ENCODE measurements at places on chromosomes 11 and 22.
A peak's percentile ranks its signal among the peaks of the same experiment; 100 is the strongest.

GRCh38 chr11:64526795-64527194 is 64.2 kb upstream of the SLC22A12 start:
- no peak for DNase-seq

GRCh38 chr11:80096736-80097135 is 655.9 kb upstream of the TENM4 start:
- DNase-seq: peak; percentile 85

DNA sequence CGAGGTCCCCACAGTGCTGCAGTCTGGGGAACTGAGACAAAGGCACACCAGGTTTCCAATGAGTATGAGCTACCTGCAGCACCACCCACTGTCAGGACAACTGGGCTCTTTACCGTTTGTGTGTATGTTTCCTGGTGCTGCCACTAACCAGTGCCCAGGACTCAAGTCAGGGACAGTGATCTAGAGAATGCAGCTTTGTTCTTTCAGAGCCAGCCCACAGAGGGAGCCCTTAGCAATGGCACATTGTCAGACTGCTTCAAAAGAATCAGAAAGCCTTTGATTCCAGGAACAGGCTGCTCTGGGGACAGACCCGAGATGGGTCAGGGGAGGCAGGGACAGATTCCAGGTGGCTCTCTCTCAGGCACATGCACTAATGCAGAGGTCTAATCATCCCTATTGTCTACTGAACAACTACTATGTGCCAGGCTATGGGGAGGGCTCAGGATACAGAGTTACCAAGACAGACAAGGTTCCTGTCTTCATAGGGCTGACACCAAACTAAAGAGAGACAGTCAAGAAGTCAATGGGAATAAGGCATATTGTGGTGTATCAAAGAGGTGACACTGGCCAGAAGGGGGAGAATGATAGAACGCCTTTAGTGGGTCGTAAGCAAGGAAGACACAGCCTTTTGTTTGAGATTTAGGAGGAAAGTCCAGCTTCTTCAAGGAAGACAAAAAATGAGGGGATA is 103.7 kb downstream of the VPREB1 start:
- DNase-seq: no peak

GRCh38 chr11:126345759-126346585 is 9.5 kb upstream of the ST3GAL4 start:
- peak; percentile 74 for DNase-seq

- DNase-seq: no peak
Observed at GRCh38 chr11:118921929-118922744, 3.6 kb downstream of the BCL9L start.

GRCh38 chr11:45142241-45143055 is 4.0 kb upstream of the PRDM11 start:
- DNase-seq: no peak

- DNase-seq: no peak
Observed at GRCh38 chr11:70717936-70718595, 319.7 kb downstream of the CTTN start.

GRCh38 chr11:14974515-14975251 is 2.5 kb upstream of the CALCA start:
- DNase-seq: peak; percentile 39

- no peak for DNase-seq
Observed at GRCh38 chr11:120747850-120748814, 236.6 kb downstream of the GRIK4 start.

DNA sequence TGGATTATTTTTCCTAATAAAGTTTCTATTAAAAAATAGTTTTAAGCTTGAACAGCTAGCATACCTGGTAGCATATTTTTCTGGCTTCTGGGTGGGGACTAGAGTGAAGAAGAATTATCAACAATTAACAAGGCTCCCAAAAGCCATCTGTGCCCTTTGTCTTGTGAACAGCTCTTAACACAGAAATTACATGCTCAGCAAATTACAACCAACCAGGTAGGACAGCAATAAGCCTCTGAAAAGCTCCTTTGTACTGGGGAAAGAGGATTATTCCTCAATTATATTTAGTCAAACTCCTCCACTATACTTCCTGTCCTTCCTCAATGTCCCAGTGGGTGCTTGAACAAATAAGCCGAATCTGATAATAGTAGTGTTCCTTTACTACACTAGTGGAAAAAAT is 162.8 kb downstream of the RAB38 start:
- DNase-seq: no peak

GRCh38 chr11:111723595-111723994 is 42.6 kb downstream of the PPP2R1B start:
- DNase-seq: no peak

GRCh38 chr11:72018171-72018570 is 19.5 kb downstream of the IL18BP start:
- no peak for DNase-seq

DNA sequence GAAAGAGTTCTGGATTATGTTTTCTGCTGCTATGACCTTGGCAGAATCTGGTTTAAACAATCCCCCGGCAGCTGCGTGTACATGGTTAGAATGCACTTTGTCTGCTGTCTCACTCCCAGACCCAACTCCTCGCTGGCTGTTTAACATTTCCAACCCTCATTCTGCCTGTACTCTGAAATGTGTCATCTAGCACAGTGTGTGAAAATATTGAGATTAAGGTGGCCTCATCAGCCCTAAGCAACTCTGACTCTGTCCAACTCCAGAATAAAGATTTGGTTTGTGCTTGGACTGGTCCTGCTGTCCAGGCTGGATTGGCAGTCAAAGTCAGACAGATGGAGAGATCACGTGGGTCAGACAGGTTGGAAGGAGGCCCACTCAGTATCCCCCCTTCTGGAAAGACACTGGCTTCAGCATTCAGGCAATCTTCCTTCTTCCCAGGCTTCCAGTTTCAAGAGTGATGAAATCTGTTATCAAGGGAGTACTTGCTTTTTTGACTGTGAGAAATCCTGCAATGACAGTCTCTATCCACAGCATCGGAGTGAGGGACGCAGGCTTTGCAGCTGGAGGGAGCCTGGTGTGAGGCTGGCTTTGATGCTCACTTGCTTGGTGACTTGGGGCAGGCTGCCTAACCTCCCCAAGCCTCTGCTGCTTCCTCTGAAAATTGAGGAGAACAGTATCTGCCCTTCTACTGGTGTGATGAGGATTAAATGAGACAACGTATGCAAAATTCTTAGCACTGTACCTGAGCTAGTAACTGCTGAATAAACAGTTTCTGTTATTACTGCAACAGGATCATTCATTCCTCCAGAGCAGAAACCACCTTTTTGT is 29.8 kb downstream of the ABTB2 start:
- no peak for DNase-seq

GRCh38 chr22:21942407-21943343 is 10.0 kb downstream of the PPM1F start:
- DNase-seq: peak; percentile 77

GRCh38 chr22:49235463-49236300 is 592.0 kb downstream of the BRD1 start:
- DNase-seq: no peak

GRCh38 chr22:27461470-27461869 is 340.1 kb downstream of the MN1 start:
- peak; percentile 86 for DNase-seq

DNA sequence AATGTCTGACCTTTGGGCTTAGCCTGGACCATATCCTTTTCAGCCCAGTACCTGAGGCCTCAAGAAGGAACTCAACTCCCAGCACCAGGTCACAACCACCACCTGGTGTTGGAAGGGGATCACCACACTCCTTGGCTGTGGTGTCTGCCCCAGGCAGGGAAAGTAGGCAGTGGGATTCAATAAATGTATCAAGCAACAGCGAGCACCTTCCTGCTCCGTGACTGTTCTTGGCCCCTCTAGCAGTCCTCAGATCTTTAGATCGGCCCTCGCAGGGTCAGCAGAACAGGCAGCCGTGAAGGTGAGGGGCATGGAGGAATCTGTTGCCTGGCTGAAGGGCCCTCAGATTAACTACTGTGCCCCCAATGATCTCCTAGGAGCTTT is 15.9 kb downstream of the ARFGAP2 start:
- DNase-seq: no peak

DNA sequence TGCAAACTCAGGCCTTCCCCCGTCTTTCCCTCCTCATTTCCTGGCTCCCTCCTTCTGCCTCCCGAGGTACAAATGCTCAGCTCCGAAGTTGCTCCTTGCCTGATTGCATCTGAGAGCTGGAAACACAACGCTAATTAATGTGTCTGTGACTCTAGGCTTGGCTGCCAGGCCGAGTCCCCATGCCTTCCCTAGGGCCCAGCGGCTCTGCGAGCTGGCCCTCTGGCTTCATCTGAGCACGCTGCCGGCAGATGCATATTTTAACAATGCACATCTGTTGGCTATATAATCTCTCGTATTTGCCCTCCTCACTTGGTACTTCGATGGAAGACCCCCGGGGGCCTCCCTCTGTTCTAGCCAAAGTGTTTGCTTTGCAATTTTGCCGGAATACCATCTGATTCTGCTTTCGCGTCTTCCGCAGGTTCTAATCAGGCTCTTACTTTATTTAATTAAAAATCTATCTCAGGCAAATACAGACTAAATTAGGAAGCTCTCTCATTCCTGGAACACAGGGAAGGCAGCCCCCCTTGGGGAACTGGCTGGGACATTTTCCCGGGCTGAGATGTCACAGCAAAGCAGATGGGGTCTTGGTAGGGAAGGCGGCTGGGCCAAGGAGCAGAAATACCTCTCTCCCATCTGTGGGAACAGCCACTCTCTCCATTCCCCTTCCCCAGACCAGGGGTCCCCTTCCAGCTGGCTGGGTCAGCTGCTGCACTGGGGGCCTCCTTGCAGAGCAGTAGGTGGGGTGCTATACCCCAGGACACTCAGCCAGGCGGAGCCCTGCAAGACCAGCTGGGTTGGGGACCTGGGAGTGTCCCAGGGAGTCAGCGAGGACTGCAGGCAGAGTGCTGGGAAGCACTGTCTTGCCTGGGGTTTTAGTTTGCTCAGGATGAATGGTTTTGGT is 162.8 kb downstream of the ST3GAL4 start:
- no peak for DNase-seq

DNA sequence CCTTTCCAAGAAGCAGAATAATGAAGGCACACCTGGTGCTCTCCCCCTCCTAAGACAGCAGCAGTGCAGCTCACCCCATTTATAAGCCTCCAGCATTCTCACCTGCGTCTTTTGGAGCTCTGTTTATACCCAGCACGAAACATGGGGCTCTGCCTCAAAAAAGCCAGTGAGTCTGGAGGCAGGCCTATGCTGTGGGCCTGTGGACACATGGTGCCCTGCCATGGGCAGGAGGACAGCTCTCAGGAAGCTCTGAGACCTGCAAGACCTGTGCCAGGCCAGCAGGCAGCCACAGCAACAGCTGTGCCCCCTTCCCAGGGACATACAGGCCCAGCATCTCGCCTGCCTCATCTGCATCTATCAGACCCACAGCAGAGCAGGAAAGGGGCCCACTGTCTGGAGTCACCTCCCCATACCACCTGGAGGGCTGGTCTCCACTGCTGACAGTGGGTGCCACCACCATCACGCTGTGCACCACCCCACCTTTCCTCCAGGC is 64.2 kb downstream of the DGCR2 start:
- DNase-seq: no peak

DNA sequence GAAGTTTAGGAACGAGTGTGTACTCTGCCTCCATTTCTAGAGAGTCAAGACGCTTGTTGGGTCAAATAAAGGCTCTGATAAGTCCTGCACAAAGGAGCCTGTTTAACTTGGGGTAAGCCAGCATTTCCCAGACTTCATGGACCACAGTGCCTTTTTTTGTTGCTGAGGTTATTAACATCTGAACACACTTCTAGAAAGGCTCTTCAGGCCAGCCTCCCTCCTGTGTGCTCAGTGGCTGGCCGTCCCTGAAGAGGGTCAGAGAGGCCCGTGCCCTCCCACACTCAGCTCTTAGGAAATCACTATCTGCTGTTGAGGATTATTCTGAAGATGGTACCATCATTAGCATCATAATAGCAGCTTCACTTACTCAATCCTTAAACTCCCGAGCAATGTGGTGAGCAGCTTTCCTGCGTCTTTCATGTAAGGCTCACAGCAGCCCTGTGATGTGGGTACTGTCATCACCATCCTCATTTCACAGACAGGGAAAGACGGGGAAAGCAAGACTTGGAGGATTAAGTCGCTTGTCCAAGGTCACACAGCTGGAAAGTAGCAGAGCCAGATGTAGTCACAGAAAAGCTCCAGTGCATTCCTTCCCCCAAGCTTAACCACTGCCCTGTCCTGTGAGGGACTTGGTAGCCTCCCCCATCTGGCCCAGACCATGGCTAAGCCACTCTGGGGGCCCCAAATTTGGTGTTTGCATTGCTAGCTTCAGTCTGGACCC is 71.3 kb downstream of the TSPAN18 start:
- no peak for DNase-seq

DNA sequence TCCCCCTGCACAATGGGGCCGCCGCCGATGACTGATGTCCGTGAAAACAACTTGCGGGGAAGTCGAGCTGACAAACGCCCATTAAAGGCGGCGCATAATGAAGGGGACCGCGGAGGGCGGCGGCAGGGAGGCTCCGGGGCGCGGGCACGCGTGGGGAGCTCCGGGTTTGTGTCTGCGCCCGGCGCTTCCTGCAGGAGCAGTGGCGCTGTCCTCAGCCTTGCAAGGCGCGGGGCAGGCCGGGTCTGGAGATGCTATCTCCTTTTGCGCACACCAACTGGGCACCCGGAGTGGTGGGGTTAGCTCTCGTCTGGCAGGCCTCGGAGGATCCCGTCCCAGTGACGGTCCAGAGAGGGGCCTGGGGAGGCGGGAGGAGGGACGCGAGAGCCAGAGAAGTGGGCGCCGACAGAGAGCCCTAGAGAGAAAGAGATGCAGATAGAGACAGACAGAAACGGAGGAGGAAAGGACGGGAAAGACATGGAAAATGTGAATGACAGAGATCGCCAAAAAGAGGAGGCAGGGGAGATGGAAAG is 390 bp upstream of the FGF3 start:
- DNase-seq: no peak

GRCh38 chr11:130513132-130513531 is 64.7 kb downstream of the ADAMTS15 start:
- DNase-seq: no peak

GRCh38 chr22:30718491-30718890 is 23.8 kb downstream of the OSBP2 start:
- DNase-seq: no peak

GRCh38 chr22:30609260-30610185 is 2.5 kb downstream of the TCN2 start:
- DNase-seq: peak; percentile 80

GRCh38 chr11:71248656-71249055 is 3.7 kb downstream of the SHANK2 start:
- no peak for DNase-seq

DNA sequence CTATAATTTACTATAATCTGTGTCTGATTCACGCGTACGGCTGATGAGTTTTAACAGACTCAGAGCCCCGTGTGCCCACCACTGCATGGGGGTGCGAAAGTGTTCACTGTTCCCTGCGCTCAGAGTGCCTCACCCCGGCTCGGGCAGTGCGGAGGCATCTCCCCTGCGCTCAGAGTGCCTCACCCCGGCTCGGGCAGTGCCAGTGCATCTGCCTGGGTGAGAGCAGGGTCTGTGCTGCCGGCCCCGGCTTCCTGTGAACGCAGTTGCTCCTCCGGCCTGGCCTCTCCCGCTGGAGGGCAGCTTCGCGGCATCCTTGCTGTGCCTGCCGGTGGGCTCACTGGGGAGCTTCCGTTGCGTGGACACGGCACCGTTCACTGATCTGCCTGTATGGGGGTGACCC is 14.2 kb downstream of the PTDSS2 start:
- DNase-seq: no peak

GRCh38 chr11:111729831-111730311 is 36.3 kb downstream of the PPP2R1B start:
- peak; percentile 60 for DNase-seq

All from brain microvascular endothelial cell (primary cell).